Fibroblast of lung (primary cell): ENCODE measurements at places on chromosomes 1 and 21. TPM values are rescaled to one million over a fixed set of nuclear protein-coding genes. Genes with fewer than 3 reads are reported as not detected.

The KCNA10 gene
- polyA plus RNA-seq: not detected in 2 replicates

The UBXN10 gene
- not detected in 2 replicates for polyA plus RNA-seq

The FCRL1 gene
- polyA plus RNA-seq: not detected in 2 replicates

The GIPC2 gene
- 0.35 and 0.56 TPM in 2 replicates for polyA plus RNA-seq

The S100A5 gene
- polyA plus RNA-seq: 0.20 and 0.24 TPM in 2 replicates

The TMPRSS3 gene
- not detected in 2 replicates for polyA plus RNA-seq

The DCST1 gene
- polyA plus RNA-seq: not detected in 2 replicates

The CLCA1 gene
- 0.01 TPM in 1 of 2 replicates, not detected in the other for polyA plus RNA-seq

The ICOSLG gene
- 0.05 TPM in 1 of 2 replicates, not detected in the other for polyA plus RNA-seq

The B3GALT2 gene
- 4.3 and 46.2 TPM in 2 replicates for polyA plus RNA-seq

The TBX19 gene
- polyA plus RNA-seq: 0.47 and 0.94 TPM in 2 replicates

The NMNAT1 gene
- polyA plus RNA-seq: 9.6 and 11.5 TPM in 2 replicates

The PARK7 gene
- 513 and 651 TPM in 2 replicates for polyA plus RNA-seq

The LCE2A gene
- 0.91 and 8.1 TPM in 2 replicates for polyA plus RNA-seq

The ITGB2 gene
- 0.05 TPM in 1 of 2 replicates, not detected in the other for polyA plus RNA-seq

The OR6K3 gene
- polyA plus RNA-seq: not detected in 2 replicates

The CYP4Z1 gene
- polyA plus RNA-seq: not detected in 2 replicates

The LCE2D gene
- not detected in 2 replicates for polyA plus RNA-seq

The ACTA1 gene
- 0.06 TPM in 1 of 2 replicates, not detected in the other for polyA plus RNA-seq

The ENAH gene
- 153 and 210 TPM in 2 replicates for polyA plus RNA-seq

The KRTAP19-3 gene
- not detected in 2 replicates for polyA plus RNA-seq

The LEFTY1 gene
- not detected in 2 replicates for polyA plus RNA-seq

The DNAJC11 gene
- 31.8 and 47.2 TPM in 2 replicates for polyA plus RNA-seq

The DCDC2B gene
- not detected in 2 replicates for polyA plus RNA-seq

The SELP gene
- polyA plus RNA-seq: not detected in 2 replicates

The NPR1 gene
- polyA plus RNA-seq: 0.14 and 0.60 TPM in 2 replicates

The NFIA gene
- 10.9 and 11.0 TPM in 2 replicates for polyA plus RNA-seq

The LCE1E gene
- 0.08 and 0.14 TPM in 2 replicates for polyA plus RNA-seq

The TDRD5 gene
- not detected in 2 replicates for polyA plus RNA-seq

The ELAVL4 gene
- not detected in 2 replicates for polyA plus RNA-seq

The UTP11 gene
- polyA plus RNA-seq: 56.5 and 63.7 TPM in 2 replicates

The ACOT11 gene
- polyA plus RNA-seq: 0.73 and 1.4 TPM in 2 replicates

The SLAMF6 gene
- not detected in 2 replicates for polyA plus RNA-seq

The RHBDL2 gene
- 0.58 and 1.2 TPM in 2 replicates for polyA plus RNA-seq
